SW480 (cell line): ENCODE measurements at places on chromosomes 5 and 9.

GRCh38 chr9:109817846-109818472 is 38.0 kb downstream of the PALM2AKAP2 start:
- DNase-seq = peak; percentile 82

DNA sequence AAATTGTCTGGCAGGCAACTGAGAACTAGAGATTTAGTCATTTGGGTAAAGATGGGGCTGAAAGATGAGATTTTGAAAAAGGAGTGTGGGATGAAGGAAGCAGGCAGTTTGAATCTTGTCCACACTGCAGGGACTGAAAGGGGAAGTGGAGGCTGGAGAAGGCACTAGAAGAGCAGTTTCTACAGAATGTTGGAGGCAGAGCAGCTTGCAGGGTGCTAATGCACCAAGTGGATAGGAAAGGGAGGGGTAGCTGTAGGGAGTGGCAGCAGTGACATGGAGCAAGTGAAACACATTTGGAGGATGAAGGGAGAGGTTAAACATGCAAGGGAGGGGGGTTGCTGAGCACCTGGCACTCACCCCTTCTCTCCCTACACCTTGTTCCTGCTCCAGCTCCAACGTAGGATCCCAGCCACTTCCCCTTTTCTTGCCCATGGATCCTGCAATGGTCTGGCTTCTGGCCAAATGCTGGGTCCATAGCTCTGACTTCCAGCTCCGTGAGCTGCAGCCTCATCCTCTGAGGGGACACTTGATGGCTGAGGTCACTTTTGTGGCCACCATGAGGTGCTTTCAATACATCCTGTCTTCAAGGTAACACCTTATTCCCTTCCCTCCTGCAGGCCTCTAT is 30.0 kb upstream of the FGD3 start:
- DNase-seq = no peak

DNA sequence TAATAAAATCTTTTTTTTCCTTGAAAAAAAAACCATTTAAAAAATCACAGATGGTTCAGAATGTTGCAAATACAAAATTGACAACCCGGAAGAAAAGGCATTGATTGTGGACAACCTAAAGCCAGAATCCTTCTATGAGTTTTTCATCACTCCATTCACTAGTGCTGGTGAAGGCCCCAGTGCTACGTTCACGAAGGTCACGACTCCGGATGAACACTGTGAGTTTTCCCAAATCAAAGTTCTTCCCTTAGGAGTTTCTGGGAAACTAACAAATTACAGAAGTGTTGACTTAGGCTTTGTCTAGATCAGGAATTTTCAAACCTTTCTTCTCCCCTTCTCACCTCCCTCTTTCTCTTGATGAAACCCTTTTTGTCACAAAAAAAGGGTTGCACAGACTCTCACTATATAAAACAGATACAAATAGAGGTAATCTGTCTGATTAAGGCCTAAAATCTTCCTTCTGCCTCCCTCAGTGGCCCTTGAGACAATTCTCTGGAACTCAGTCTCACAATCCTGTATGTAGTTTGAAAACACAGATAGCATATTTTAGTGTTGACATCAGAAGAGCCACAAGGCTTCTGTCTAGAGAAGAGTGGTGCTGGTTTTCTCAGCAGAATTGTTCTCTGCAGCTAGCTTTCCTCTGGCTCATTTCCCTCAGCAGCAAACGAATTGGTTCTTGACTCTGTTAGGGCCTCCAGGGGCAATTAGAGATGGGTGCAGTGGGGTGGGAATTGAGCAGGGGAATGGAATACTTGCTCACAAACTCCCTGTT is 79.5 kb downstream of the OSMR start:
- DNase-seq = no peak

- DNase-seq = no peak
Observed at GRCh38 chr9:38053697-38054461, 15.1 kb downstream of the SHB start.

- no peak for DNase-seq
Observed at GRCh38 chr9:107043886-107044285, 180.9 kb downstream of the ZNF462 start.

DNA sequence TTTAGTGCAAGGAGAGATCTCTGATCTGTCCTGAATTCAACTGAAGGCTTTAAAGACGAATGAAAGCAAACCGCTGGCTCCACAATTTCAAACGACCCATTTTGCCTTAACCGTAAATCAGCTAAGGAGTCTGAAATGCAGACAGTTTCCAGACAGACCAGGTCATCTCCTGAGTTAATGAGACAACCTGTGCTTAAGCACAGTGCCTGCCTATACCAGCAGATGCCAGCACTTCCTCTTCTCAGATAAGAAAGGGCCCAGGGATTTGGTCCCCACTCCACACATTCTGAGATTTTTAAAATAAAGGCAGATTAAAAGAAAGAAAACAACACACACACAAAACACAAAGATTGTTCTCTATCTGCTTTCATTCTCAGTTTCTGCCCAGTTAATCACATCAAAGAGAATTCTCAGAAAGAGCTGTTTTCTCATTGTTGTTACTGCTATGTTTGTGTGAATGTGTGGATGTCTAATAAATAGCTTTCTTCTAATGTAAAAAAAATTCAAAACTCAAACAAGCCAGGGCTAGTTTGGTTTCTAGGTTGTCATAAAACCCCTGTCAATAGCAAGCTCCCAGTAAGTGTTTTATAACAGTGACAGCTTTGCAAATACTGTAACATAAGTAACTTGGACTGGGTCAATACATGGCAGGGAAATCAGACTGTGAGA is 157.7 kb upstream of the SLC24A2 start:
- no peak for DNase-seq
